ENCODE measurements at places on chromosomes 1 and 21.

GRCh38 chr21:27953340-27954045 is 986.6 kb upstream of the ADAMTS5 start:
- peak; percentile 16 for DNase-seq

- DNase-seq: no peak
Observed at GRCh38 chr1:8947127-8947691, 1.5 kb downstream of the CA6 start.

DNA sequence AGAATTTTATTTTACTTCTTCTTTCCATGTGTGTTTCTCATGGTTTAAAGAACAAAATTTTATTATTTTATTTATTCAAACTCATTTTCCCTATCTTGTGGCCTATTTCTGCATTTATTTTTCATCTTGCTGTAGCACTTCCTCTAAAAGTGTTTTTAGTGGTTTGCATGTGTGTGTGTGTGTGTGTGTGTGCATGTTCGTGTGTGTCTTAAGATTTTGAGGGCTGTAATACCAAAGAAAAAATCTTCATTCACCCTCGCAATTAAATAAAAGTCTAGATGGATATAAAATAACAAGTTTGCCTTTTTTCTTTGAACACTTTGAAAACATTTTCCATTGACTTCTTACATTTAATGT is 24.6 kb upstream of the FCRL3 start:
- peak; percentile 60 for DNase-seq

GRCh38 chr1:208201229-208201628 is 43.0 kb downstream of the PLXNA2 start:
- DNase-seq: no peak

GRCh38 chr1:245520611-245521010 is 365.8 kb downstream of the KIF26B start:
- DNase-seq: no peak

- DNase-seq: no peak
Observed at GRCh38 chr1:99643021-99643779, 2.7 kb upstream of the PALMD start.

DNA sequence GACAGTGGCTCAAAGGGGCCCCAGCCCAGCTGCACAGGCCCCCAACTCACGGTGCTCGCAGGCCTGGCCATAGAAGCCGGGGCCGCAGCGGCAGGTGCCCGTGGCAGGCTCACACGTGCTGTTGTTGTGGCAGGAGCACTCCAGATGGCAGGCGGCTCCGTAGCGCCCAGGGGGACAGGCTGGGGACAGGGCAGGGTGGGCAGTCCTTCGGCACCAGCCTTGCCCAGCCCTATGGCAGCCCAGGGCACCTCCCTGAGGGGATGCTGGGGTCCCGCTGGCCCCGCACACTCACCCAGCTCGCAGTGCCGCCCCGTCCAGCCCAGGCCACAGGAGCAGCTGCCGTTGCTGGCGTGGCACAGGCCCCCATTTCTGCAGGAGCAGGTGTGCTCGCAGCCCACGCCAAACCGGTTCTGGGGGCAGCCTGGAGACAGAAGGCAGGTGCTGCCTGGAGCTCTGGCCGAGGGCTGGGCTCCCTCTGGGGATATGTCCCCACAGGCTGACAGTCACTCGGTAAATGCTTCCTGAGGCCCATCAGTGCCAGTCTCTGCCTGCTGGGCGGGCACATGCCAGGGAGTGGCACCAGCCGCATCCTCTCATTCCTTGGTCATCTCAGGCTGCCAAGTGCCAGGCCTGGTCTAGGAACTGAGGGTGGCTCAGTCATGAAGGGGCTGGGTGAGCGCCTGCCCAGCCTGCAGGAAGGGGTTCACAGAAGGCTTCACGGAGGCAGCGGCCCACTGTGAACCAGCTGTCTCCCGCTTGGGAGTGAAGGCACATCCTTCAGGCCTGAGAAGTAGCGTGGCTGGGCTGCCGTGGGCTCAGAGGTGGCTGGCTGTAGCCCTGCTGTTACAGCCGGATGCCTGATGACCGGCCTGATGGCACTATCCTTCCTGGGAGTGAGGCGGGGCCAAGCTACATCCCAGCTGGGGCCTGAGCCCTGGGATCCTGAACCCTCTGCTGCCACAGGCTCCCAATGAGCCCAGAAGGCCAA is 40.1 kb downstream of the ARHGEF16 start:
- DNase-seq: no peak

GRCh38 chr1:224169718-224170270 is 13.2 kb upstream of the DEGS1 start:
- DNase-seq: peak; percentile 23

GRCh38 chr1:110918016-110918415 is 45.1 kb downstream of the CD53 start:
- DNase-seq: no peak

DNA sequence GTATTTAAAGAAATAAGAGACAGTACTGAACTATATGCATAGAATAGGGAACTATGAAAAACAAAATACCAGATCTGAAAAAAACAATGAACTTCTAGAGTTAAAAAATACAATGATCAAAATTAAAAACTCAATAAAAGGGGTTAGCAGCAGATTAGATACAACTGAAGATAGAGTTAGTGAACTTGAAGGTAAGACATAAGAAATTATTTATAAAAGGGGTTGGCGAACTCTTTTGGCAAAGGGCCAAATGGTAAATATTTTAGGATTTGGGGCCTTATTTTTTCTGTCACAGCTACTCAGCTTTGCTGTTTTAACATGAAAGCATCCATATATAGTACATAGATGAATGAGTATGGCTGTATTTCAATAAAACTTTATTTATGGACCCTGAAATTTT is 111.4 kb downstream of the ST3GAL3 start:
- DNase-seq: no peak

DNA sequence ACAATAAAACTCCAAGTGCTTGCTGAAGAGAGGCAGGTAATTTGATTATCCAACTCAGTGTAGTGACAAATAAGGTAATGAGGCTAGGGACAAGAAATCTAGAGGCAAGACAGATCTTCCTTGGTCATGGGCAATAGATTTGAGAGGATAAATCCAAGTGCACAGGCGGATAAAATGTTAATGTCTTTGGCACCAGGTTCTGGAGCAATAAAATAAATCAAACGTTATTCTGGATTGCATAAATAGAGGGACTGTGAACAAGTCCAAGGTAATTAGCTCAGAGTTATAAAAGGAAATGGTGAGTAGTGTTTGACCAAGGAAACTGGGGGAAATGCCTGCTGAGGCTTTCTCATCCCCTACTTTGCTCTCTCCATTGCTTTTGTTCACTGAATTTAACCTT is 329.3 kb upstream of the PROX1 start:
- no peak for DNase-seq

All from suppressor macrophage (primary cell).